CD4-positive, alpha-beta memory T cell (primary cell): ENCODE measurements at places on chromosomes 2 and 18. TPM values are rescaled to one million over a fixed set of nuclear protein-coding genes. Genes with fewer than 3 reads are reported as not detected.

Gene ACTG2
- total RNA-seq = not detected

Gene TTN
- total RNA-seq = 8.6 TPM

Gene AMER3
- total RNA-seq = not detected

Gene FEV
- total RNA-seq = not detected

Gene CXCR1
- total RNA-seq = not detected

Gene ALLC
- total RNA-seq = not detected

Gene MAPK4
- not detected for total RNA-seq

Gene IL1F10
- total RNA-seq = not detected

Gene ASPRV1
- 2.0 TPM for total RNA-seq

Gene GAL3ST2
- total RNA-seq = 0.39 TPM

Gene PFN4
- not detected for total RNA-seq

Gene SF3B6
- total RNA-seq = 55.3 TPM
